CD4-positive, alpha-beta T cell treated with Interleukin-2 at 100 ng/mL for 4 hours (primary cell): ENCODE measurements at places on chromosomes 11 and 22.

GRCh38 chr11:7457211-7457610 is 28.1 kb upstream of the OLFML1 start:
- DNase-seq, result no peak

DNA sequence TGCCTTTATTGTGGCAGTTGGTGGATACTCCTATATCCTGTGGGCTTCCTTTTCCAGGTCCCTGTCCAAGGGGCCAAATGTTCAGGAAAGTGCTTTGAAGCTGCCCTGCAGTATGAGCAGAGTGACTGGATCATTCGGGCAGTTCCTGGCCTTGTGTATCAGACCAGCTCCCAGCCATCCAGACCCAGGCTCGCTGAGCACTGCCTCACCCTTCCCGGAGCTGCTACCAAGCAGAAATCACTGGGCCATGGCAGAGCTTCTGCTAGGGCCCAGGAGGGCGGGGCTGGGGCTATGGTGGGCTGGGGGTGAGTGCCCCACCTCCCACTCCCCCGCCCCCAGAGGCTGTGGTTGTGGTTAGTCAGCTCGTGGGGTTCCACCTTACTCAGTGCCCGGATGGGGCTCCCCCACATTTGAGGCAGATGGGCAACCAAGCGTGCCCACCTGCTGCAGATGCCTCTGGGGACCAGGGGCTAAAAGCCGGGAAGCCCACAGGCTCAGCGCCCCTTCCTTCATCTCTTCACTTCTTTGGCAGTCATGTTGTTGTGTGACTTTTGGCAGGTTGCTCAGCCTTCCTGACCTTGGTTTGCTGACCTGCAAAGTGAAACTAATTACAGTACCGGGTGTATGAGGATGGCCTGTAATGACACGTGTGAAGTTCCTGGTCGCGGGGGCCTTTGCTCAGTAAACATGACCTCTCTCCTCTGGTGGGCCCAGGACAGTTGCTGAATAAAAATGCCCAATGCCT is 2.1 kb upstream of the LRRC32 start:
- DNase-seq, result peak; percentile 41

DNA sequence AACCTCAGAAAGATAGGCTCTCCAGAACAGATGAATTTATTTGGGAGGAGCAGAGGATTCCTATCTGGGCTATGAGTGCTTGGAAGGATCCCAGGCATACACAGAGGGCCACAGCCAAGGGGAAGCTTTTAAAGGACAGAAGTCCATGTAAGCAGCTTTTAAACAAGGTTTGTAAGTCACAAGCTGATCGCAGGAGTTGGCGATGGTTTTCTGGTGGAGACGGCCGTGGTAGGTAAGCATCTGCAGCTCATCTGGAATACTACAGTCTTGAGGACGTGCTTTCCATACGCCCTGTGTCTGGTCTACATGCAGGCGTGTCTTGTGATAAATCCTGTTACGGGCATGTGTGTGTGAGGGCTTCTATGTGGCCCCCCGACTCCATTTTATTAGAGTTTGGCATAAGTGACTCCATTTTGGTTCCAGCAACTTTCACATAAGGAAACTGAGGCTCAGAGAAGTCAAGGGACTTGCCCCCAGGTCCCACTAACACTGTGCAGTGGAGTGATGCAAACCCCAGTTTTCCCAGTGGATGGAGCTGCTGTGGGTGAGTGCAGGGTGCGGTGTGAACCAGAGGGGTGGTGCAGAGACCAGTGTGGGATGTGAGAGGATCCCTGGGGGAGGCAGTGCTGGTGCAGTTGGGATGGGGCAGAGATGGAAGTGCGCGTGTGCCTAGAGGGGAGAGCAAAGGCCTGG is 11.8 kb upstream of the ACY3 start:
- no peak for DNase-seq

GRCh38 chr11:19832086-19832750 is 119.6 kb downstream of the NAV2 start:
- DNase-seq, result no peak

- no peak for DNase-seq
These were observed 174.5 kb upstream of the NTM start for GRCh38 chr11:131195661-131196517.

- DNase-seq, result no peak
These were observed 63.0 kb downstream of the WNT11 start for GRCh38 chr11:76143274-76143673.

DNA sequence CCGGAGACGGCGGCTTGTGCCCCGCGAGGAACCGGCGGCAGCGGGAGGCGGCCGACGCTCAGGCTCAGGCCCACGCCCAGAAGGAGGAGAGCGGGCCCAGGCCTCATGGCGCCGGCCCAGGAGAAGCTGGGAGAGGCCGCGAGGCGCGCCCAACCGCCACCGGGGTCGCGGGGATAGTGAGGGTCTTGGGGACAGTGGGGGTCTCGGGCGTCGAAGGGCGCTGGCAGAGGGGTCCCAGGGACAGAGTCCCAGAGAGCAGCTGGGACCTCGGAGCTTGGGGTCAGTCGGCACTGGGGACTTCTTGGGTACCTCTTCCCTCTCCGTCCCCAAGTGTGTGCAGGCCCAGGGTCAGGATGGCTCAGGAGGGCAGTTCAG is at the start of gene PKDREJ:
Gene PKDREJ (minus strand): TSS at position 128 of the 375 bp plus-strand sequence. CDS start 21 bp downstream, at position 107.
- no peak for DNase-seq

DNA sequence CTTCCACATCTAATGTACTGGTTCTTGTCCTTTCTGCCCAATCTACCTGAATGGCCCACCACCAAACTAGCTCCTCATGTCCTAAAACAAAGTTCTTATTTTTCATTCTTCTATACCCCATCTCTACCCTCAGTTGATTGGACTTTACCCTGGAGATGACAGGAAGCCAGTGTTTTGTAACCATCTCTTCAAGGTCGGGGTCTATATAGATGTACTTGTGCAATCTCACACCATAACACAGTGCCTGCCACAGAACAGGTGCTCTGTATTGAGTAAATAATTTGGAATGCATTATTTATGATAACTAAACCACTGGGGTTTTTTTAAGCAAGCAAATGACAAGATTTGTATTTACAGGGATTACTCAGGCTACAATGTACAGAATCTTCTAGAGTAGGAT is 76.7 kb upstream of the FAM181B start:
- no peak for DNase-seq

GRCh38 chr11:70186420-70186819 is 16.7 kb upstream of the FADD start:
- no peak for DNase-seq

- no peak for DNase-seq
These were observed 147.9 kb upstream of the DDI1 start for GRCh38 chr11:103888541-103888951.

GRCh38 chr11:133927690-133928627 is 28.8 kb downstream of the IGSF9B start:
- peak; percentile 69 for DNase-seq

- DNase-seq, result no peak
These were observed 33.4 kb downstream of the SERPIND1 start for GRCh38 chr22:20807315-20807752.

GRCh38 chr11:105937331-105937730 is 84.7 kb downstream of the MSANTD4 start:
- no peak for DNase-seq

- DNase-seq, result no peak
These were observed 127.3 kb downstream of the MORC2 start for GRCh38 chr22:30841273-30841672.

DNA sequence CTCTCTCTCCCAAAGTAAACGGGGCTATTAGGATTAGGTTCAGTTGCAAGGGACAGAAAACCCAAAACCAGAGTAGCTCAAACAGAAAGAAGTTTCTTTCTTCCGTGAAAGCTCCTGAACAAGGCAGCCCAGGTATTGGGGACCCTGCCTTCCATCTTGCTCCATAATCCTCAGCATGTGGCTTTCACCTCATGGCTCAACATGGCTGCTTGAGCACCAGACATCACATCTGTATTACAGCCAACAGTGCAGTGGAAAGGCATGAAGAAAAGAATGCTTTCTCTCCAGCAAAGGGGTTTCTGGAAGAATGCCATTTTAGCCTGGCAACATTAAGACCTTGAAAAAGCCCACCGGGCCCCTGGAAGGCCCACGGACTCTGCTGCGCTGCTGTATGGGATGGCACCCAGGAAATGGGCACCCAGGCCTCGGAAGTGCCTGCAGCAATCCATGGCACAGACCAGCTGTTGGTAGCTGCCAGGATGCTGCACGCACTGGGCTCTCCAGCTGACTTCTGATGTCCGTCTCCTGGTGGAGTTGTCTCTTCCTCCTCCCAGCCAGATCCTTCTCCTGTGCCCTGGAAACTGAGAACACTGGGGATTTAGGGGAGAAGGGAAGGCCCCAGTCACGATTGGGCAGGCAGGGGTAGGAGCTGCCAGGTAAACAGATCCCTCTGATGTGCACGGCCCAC is 22.6 kb downstream of the PDGFB start:
- DNase-seq, result no peak

DNA sequence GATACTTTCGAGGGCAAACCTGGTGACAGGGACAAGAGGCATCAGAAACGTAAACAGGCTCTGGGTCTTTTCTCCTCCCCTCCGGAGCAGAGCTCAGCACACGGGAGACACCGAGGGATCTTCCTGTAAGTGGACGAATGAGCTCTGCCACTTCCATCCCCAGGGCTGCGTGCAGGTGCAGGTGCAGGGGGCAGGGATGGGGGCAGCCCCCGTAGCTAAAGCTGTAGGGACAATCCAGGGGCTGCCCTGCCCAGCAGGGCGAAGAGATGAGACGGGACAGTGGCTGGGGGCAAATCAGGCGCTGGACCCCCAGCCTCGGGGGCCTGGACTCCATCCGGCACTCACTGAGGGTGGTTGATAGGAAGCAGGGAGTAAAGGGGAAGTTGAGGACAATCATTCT is 505.4 kb downstream of the BRD1 start:
- DNase-seq, result no peak

- DNase-seq, result peak; percentile 77
These were observed 3.4 kb downstream of the TIMM10 start for GRCh38 chr11:57527056-57527631.

DNA sequence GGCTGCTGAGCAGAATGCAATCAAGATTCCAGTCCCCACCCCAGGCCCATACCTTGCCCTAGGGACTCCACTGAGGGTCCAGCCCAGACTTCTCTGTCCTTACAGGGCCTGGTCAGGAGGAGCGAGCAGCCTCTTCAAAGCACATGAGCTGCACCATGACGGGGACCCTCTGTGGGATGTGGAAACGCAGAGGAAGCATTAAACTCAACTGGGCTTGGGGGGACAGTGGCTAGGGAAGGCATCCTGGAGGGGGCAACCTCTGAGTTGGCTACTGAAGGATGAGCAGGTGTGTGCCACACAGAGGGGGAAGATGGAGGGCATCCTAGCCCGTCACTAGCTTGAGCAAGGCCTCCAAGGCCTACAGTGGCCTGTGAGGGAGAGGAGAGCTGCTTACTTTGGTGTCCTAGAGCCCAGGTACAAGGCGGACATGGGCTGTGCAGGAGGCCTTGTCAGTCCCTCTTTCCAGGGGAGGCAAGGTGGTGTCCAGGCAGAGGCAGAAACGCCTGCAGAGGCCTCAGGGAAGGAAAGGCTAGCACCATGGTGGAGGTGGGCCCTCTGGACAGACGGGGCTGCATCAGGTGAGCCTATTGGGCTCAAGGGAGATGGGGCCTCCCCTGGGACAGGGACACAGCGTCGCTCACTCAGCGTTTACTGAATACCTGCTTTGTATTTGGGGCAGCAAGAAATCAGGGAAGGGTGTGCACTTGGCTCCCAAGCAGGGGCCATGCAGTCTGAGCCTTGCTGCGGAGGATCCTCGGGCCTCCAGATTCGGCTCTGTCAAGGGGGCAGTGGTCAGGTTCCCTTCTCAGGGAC is 14.3 kb downstream of the TTC38 start:
- DNase-seq, result no peak

- no peak for DNase-seq
These were observed 1.7 kb downstream of the TKFC start for GRCh38 chr11:61334434-61335354.

- no peak for DNase-seq
These were observed 293.2 kb downstream of the NELL1 start for GRCh38 chr11:20962581-20962980.
